Stimulated activated CD4-positive, alpha-beta T cell treated with anti-CD3 and anti-CD28 coated beads, Interleukin-1b, Interleukin-23, amount 100 ng/mL, for 1 hour (primary cell): ENCODE measurements at places on chromosomes 5 and 9.

DNA sequence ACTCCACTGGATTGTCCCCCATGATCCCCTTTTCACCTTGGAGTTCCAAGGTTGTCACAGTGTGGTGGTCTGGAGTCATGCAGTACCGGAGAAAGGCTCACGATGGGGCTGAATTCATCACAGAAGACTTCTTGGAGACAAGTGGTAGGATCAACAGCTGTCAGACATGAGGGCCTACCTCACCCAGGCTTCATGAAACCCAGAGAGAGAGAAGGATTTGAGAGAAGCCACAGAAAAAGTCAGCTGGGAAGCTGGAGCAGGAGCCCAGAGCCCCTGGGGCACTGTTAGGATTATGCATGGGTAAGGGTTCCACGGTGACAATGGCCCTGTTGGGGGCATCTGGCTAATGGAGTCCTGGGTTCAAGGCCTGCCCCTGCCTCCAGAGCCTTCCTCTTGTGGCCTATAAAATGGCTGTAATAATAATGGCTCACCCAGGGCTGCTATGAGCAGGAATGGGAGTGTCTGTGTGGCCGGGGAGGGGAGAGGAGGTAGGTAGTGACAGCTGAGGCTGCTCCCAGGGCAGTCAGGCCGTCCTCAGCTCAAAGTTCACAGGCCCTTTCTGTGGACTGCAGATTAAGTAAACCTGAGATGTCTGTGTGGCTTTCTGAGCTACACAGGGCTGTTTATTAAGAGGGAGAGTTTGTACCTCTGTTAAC lies 910 bp downstream of the TRIM14 start:
- no peak for DNase-seq

- no peak for DNase-seq
Measured at GRCh38 chr9:132049900-132050299, 29.8 kb downstream of the MED27 start.

DNA sequence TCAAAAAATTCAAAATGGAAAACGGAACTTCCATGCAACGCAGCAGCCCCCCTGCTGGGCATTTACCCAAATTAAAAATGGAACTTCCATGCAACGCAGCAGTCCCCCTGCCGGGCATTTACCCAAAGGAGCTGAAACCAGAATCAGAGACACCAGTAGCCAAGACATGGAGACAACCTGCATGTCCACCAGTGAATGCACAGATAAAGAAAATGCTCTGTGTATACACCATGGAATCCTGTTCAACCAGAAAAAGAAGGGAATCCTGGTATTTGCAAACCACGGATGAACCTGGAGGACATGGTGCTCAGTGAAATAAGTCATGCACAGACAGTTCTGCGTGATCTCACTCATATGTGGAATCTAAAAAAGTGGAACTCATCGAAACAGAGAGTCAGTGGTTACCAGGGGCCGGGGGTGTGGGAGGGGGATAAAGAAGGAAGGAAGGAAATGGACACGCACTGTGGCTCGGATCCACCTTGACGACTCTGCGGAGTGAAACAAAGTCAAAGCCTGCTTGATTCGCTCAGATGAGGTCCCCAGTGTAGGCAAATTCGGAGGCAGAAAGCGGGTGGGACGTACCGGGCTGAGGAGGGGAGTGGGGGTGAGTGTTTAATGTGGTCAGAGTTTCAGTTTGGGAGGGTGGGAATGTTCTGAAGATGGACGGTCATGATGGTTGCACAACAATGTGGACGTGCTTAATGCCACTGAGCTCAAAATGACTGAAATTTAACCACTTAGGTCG lies 40.2 kb upstream of the EXOC3 start:
- no peak for DNase-seq

DNA sequence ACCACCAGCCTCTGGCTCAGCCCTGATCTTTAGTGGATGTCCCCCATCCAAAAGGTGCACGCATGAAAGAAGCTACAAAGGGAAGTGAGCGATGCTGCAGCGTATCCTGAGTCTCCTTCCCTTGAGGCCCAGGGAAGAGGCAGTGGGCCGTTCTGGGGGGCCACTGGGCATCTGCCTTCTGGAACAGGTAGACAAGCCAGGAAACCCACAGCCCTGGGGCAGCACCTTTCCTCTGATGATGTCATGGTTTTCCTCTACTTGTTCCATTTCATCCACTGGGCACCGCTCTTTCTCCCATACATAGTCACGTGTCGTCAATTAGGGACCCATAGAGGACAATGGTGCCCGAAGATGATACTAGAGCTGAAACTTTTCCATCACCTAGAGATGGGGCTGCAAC lies 194.0 kb upstream of the IRX1 start:
- no peak for DNase-seq

DNA sequence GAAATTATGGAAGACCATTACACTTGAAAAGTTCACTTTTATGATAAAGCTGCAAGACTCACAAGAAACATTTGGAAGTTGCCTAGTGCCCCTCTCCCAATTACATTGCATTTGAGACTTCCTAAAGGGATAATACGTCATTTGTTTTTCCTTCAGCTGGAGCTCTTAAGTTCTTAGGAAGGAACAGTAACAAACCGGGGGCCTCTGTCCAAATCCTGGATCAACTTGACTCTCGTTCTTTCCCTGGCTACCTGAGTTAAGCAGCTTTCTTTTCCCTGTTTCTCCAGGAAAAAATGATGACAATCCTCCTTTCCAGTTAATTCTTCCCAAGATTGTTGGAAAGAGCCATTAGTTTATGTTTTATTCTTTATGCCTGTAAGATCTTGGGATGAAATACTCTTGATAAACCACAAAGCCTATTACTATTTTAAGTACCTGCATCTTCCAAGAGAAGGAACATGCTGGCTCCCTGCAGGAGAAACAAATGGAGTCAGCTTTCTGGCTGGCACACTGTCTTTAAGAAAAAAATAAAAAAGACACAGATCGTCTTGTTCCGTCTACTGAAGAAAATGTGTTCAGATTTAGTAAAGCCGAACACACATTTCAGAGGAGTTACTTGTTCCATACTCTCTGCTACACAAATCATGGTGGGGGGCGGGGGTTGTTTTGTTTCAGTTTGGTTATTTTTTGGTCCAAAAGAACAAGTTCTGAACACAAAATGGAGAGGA lies 297.9 kb downstream of the EFNA5 start:
- DNase-seq, result no peak

GRCh38 chr5:173715607-173716006 lies 99.2 kb upstream of the BOD1 start:
- DNase-seq, result no peak

GRCh38 chr5:81208904-81209303 lies 24.2 kb upstream of the CKMT2 start:
- DNase-seq, result no peak

- no peak for DNase-seq
Measured at GRCh38 chr9:34254966-34255825, 73.9 kb downstream of the KIF24 start.

- no peak for DNase-seq
Measured at GRCh38 chr5:113256671-113257452, 177.9 kb downstream of the TSSK1B start.
